ENCODE measurements at places on chromosomes 16 and 17. TPM values are rescaled to one million over a fixed set of nuclear protein-coding genes. Genes with fewer than 3 reads are reported as not detected.

MT1H gene
- total RNA-seq: not detected

ADAP2 gene
- 3.0 TPM for total RNA-seq

AFMID gene
- 21.6 TPM for total RNA-seq

HOXB13 gene
- total RNA-seq: 0.32 TPM
